ENCODE measurements at places on chromosomes 16 and 17. TPM values are rescaled to one million over a fixed set of nuclear protein-coding genes. Genes with fewer than 3 reads are reported as not detected.

GRCh38 chr17:38568274-38568673, 37.5 kb downstream of the SRCIN1 start:
- no peak for DNase-seq

- no peak for DNase-seq
Observed at GRCh38 chr17:81831957-81832607, 1.0 kb downstream of the MCRIP1 start.

DNA sequence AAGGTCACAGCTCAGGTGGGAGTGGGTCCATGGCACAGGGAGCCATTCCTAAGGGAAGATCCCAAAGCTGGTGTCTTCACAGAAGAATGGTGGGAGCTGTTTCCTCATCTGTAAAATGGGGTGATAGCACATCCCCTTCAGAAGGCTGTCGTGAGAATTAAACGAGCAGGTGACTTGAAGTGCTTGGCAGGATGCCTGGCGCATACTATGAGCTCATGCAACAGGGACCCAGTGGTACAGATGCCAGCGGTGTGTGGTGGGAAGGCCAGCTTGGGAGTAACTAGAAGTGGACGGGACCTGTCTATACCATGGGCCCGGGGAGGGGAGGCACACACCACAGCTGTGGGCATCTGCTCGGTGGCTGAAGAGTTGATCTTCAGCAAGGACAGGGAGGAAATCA, 189.3 kb upstream of the TNRC6C start:
- DNase-seq = no peak

TEKT5 gene
- total RNA-seq = not detected

DNA sequence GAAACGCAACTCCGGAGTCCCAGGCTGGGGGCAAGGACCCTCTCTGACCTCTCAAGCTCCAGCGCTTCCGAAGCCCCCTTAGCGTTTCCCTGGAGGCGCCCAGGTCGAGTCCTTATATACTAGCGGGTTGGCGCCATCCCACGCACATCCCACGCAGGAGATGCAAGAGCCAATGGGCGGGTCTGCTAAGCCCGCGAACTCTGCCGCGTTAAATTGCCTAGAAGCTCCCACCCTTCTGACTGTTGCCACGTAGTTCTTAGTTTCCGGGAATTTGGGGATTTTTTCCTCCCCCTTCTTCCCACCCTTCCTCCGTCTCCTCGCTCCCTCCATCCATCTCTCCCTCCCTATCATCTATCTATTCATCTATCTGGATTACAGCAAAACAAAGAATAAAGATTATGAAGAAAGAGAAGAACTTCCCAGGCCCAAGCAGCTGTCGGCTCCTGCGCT, at the start of gene SLFN11:
SLFN11 (minus strand) TSS at position 88 of the 450 bp plus-strand sequence. CDS start 9,814 bp downstream, outside the sequence.
- DNase-seq = peak; percentile 83

DNA sequence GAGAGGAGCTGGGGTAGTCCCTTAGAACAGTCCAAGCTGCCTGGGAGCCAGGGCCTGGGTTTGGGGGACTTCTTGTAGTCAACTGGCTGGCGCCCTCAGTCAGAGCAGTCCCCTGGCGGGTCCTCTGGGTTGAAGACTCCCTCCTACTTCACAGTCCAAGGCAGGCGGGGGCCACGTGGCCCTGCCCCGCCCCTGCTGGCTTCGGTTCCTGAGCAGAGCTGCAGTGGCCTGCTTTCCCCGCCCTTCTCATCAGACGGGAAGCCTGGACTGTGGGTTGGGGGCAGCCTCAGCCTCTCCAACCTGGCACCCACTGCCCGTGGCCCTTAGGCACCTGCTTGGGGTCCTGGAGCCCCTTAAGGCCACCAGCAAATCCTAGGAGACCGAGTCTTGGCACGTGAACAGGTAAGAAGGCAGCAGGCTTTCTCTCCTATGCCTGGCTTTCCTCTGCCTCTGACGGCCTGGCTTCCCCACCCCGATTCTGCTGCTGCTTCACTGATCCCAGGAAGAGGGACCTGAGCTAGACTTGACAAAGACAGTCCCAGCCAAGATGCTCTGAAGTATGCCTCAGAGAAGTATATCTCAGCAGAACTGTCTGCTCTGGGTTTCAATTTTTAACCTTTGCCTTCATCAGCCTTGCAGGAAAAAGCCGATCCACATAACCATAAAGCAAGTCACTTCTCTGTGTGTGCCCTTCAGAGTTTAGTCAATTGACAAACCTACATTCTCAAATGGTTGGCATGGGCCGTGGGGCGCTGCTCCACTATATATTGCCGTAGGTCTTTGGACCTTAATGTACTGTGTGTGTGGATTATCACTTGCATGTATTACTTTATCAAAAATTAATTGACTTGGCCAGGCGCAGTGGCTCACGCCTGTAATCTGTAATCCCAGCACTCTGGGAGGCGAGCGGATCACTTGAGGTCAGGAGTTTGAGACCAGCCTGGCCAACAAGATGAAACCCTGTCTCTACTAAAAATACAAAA, 56.3 kb downstream of the SF3B3 start:
- no peak for DNase-seq

CCL16 gene
- not detected for total RNA-seq

GRCh38 chr17:51710634-51710979, 447.9 kb downstream of the CA10 start:
- no peak for DNase-seq

TP53TG3 gene
- total RNA-seq = not detected

DNA sequence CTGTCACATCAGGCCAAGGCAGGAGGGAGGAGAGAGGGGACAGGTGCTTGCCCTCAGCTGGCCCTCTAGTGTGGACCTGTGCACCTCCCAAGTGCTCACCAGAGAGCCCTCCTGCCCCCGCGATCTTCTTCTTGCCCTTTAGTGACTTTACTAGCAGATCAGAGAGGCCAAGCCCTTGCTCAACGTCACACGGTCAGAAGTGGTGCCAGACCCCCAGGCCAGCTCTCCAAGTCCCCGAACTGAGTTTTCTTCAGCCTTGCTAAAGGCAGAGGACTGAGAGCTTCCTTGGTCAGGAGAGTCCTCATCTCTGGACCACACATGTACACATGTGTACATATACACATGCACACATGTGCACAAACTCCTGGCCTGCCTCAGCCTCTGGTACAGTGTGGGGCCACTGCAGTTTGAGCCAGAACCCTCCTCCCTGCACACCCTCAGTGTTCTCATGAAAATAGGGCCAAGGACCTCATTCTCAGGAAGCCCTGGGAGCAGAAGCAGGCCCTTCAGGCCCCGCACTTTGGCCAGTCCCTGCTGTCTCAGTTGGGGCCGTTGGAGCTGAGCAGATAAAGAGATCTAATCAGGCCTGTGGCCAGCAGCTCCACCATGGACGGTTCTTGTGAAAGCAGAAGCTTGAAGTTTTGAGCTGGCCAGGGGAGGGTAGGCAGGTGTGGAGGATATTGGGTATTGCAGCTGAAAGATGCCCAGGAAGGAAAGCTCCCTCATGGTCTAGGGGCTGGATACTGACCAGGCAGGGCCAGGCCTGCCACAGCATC, 7.4 kb upstream of the EPX start:
- no peak for DNase-seq

GRCh38 chr17:81306491-81306890, 11.4 kb upstream of the SLC38A10 start:
- DNase-seq = no peak

- no peak for DNase-seq
Observed at GRCh38 chr17:47072886-47073285, 93.8 kb upstream of the RPRML start.

- DNase-seq = no peak
Observed at GRCh38 chr17:78976907-78977680, 2.6 kb downstream of the LGALS3BP start.

CHCT1 gene
- total RNA-seq = not detected

DNA sequence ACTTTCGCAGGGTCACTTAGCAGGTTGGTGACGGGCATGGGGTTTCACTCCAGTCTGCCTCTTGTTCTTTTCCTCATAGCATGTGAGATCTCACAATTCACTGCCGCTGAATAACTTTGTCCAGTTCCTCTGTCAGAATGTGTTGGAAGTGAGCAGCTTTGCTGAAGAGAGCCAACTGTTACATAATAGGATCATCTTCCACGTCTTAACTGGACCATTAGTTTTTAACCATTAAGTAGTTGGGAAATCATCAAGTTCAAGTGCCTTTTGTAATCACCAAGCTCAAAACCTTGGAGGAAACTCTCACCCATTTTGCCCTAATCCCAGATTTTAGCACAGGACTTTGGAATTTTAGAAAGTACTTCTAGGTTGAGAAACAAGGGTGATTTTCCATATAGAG, 290.6 kb downstream of the WWOX start:
- no peak for DNase-seq

DNA sequence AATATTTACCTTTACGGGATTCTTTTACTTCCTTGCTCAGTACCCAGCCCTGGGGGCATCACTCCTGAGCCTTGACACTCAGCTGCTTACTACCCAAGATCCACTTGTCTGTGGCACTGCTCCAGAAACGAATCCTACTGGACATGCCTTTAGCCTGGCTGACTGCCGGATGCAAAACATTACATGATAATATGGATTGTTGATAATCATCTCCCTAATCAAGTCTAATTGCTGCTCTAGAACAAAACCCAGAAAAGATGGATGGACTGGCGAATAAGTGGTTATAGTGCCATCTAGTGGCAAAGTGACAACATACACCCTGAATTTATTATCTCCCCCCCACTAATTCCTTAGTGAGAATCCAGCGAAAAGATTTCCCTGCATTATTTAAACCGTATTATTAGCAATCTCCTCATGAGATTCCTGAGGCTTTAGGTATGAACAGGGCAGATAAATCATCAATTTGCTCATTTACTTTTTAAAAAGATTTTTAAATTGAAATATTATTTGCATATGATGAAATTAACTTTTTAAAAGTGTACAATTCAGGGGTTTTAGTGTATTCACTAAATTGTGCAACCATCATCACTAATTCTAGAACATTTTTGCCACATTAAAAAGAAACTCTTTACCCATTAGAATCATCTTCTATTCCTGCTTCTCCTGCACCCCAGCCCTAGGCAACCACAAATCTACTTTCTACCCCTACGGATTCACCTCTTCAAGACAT, 61.6 kb downstream of the RGS9 start:
- no peak for DNase-seq

DNA sequence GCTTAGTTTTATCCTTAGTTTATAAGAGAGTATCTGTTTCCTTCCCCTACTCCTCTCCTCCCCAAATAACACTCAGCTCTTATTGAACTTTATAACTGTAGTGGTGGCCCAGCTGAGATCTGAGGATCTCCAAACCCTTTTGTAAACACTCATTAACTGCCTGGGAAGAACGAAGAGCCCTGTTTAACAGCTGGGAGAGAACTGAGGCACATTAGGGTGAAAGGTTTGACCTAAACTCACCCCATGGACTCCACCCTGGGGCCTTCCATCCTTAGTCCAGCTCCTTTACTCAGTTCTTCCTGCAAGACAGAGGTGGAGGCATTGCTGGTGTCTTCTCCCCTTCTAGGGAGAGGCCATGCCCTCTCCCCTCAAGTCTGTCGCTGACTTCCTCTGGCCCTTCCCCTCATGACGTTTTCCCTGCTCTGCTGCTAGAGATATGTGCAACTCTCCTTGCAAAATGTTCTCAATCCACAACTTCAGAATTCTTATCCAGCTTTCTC, 1.2 kb upstream of the RARA start:
- DNase-seq = no peak

- DNase-seq = no peak
Observed at GRCh38 chr17:63035695-63036094, 69.7 kb downstream of the TANC2 start.

GRCh38 chr17:16298140-16298662, 55.1 kb downstream of the CENPV start:
- DNase-seq = no peak

DNA sequence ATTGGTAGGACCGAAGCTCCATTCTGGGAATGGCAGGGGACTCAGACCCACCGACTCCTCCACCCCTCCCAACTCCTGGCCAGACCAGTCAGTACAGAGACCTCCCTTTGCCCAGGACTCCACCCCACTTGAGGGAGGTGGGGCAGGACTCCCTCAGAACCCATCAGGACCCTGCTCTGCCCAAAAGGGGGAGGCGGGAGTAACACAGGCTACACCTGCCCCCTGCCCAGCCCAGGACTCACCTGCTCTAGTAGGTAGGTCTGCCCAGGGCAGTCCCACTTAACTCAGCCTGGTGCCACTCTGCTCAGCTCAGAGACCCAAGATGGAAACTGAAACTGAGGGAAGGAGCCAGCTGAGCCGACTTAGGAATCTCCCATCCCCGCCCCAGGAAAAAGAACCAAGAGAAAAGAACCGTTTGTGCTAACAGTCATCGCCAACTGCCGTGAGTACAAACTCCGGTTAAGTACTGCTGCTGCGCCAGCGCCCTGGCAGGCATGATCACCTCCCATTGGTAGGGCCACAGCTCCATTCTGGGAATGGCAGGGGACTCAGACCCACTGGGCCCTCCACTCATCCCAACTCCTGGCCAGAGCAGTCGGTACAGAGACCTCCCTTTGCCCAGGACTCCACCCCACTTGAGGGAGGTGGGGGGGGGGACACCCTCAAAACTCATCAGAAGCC, 503 bp downstream of the DHX58 start:
- DNase-seq = no peak

GRCh38 chr17:10657879-10658278, 770 bp upstream of the MYH3 start:
- no peak for DNase-seq

- no peak for DNase-seq
Observed at GRCh38 chr17:50033316-50033715, 22.6 kb upstream of the ITGA3 start.

DNA sequence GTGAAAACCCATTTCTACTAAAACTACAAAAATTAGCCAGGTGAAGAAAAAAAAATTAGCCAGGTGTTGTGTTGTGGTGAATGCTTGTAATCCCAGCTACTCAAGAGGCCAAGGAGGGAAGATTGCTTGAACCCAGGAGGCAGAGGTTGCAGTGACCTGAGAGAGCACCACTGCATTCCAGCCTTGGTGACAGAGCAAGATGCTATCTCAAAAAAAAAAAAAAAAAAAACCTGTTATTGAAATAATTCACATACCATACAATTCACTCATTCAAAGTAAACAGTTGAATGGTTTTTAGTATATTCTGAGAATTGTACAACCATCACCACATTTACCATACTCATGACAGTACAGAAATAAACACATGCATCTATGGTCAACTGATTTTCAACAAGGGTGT, 31.0 kb downstream of the ZNRF1 start:
- no peak for DNase-seq

ZP2 gene
- not detected for total RNA-seq

DNA sequence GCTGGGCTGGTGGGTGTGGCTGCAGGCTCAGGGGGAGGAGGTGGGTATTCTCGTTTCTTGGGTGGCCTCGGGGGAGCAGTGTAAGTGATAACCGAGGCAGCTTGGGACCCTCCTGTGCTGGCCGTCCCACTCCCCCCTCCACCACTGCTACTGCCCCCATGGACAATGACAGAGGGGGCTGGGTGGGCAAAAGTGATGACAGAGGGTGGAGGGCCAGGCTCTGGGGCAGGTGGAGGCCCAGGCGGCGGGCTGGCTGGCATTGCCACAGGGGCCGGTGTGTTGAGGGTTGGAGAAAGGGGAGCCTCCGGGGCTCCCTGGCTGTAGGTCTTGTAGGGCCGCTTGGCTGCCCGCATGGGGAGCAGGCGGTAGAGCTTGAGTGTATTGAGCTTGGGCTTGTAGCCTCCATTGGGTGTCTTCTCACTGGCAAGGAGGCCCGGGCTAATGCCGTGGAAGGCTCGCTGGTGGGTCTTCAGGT, 16.0 kb downstream of the ZBTB4 start:
- no peak for DNase-seq

Measured in omental fat pad (tissue), 4 donors.